ENCODE measurements at places on chromosomes 2 and 18. TPM values are rescaled to one million over a fixed set of nuclear protein-coding genes. Genes with fewer than 3 reads are reported as not detected.

The GPC1 gene
- 0.08 TPM for polyA plus RNA-seq

The RELCH gene
- 7.3 TPM for polyA plus RNA-seq

GRCh38 chr2:128359841-128360240 lies 41.2 kb upstream of the HS6ST1 start:
- no peaks in the 10 kb centered on the region for H3K4me1 ChIP-seq
- no peaks in the 10 kb centered on the region for H3K27me3 ChIP-seq
- H3K4me3 ChIP-seq = no peak overlapping the region
- H3K27ac ChIP-seq = no peak overlapping the region
- no peak for DNase-seq
- H3K36me3 ChIP-seq = no peaks in the 10 kb centered on the region

GRCh38 chr2:56202381-56203121 lies 18.8 kb downstream of the CCDC85A start:
- H3K4me1 ChIP-seq = no peaks in the 10 kb centered on the region
- H3K4me3 ChIP-seq = no peak overlapping the region
- H3K27ac ChIP-seq = no peak overlapping the region
- DNase-seq = no peak

- H3K4me3 ChIP-seq = no peak overlapping the region
- no peak for DNase-seq
- no peak overlapping the region for H3K27ac ChIP-seq
- H3K36me3 ChIP-seq = no peaks in the 10 kb centered on the region
- H3K4me1 ChIP-seq = no peaks in the 10 kb centered on the region
- no peaks in the 10 kb centered on the region for H3K27me3 ChIP-seq
Measured at GRCh38 chr2:133123393-133123792, 444.9 kb downstream of the NCKAP5 start.

DNA sequence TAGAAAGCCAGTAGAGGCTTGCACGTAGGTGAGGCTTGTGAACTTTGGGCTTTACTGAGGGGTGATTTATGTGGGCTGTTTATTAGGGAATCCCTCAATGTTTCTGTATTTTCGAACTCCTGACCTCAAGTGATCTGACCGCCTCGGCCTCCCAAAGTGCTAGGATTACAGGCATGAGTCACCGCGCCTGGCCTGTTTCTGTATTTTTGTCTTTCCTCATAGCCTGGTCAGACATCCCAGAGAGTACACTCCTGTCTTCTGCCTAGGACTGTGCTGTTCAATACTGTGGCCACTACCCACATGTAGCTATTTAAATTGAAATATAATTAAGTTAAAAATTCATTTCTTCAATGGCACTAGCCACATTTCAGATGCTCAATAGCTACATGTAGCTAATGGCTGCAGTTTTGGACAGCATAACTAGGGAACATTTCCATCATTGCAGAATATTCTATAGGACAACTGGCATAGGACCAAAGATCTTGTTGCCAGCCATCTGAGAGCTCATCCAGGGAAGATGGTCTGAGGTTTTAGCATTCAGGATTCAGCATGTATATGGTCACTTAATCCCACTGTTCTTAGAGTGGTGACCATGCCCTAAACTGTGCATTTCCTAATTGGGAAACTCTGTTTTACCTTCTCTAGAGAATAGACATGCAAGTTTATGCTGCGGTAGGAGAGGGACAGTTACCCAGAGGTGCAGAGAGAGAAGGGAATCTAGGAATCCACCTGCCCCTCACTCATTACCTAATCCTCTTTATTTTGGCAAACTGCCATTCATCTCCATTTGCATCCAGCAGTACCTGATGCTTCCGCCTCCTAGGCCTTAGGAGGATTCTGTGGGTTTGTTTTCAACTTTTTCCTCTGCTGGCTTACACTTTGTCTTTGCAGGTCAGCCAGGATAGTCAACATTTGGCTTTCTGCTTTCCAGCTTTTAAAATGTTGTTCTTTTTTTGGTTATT lies 64.4 kb downstream of the LCLAT1 start:
- H3K27me3 ChIP-seq = no peaks in the 10 kb centered on the region
- H3K4me1 ChIP-seq = peaks cover 14% of the 10 kb centered on the region
- H3K27ac ChIP-seq = no peak overlapping the region
- DNase-seq = no peak

DNA sequence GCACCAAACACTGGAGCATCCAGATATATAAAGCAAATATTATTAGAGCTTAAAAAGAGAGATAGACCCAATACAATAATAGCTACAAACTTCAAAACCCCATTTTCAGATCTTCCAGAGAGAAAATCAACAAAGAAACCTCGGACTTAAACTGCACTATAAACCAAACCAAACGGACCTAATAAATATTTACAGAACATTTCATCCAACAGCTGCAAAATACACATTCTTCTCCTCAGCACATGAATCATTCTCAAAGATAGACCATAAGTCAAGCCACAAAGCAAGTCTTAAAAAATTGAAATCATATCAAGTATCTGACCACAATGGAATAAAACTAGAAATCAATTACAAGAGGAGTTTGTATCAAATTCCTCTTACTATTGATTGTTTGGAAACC lies 140.2 kb upstream of the OTOS start:
- H3K27ac ChIP-seq = no peak overlapping the region
- no peaks in the 10 kb centered on the region for H3K4me1 ChIP-seq
- no peaks in the 10 kb centered on the region for H3K36me3 ChIP-seq
- DNase-seq = no peak
- H3K27me3 ChIP-seq = no peaks in the 10 kb centered on the region
- H3K4me3 ChIP-seq = no peak overlapping the region

GRCh38 chr2:9771481-9772017 lies 71.7 kb upstream of the TAF1B start:
- H3K27me3 ChIP-seq = no peaks in the 10 kb centered on the region
- no peak overlapping the region for H3K27ac ChIP-seq
- no peaks in the 10 kb centered on the region for H3K4me1 ChIP-seq
- H3K36me3 ChIP-seq = no peaks in the 10 kb centered on the region

DNA sequence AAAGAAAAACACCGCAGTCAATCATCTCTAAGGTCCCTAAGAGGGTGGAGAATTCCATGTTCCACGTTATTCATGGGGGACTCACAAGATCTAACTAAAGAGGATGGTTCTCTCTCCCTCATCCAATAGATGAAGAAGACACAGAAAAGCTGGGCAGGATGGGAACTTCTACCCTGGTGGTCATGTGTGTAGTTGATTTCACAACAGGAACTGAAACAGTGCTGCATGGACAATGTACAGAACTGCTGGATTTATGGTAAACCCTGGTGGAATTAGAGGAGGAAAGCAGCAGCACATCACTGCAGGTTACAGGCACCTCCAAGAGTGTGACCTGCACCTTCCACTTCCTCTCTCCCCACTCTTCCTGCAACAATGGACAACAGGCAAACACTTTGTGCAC lies 31.4 kb downstream of the FECH start:
- H3K4me1 ChIP-seq = no peaks in the 10 kb centered on the region
- DNase-seq = no peak
- no peak overlapping the region for H3K4me3 ChIP-seq
- no peak overlapping the region for H3K27ac ChIP-seq
- no peaks in the 10 kb centered on the region for H3K36me3 ChIP-seq

Data from naive thymus-derived CD4-positive, alpha-beta T cell (primary cell).